NCI-H510A (cell line): ENCODE measurements at places on chromosomes 13 and 19.
A peak's percentile ranks its signal among the peaks of the same experiment; 100 is the strongest.

DNA sequence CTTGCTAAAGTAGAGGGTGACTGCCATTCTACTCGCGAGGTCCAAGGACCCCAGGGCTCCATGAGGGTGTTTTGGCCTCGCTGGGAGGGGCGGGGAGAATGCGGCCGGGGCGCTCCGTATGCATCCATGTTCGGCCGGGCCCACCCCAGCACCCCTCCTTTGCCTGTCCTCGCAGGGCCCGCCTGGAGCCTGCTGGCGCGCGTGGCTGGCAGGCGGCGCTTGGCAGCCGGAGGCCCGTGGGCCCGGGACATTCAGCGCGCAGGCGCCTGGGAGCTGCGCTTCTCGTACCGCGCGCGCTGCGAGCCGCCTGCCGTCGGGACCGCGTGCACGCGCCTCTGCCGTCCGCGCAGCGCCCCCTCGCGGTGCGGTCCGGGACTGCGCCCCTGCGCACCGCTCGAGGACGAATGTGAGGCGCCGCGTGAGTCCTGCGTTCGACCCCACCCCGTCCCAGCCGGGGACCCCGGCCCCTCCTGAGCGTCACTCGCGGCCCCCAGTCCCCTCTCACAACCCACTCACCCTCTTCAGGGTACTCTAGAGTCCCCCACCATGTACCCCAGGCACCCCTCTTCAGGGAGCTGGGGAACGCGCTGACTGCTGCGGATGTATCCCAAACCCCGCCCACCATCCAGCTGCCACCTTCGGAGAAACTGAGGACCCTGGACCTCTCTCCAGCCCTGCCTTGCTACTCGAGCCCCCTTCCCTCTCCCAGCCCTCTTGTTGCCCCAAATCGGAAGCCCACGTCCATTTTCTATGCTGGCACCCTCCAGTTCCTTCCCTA is 4.1 kb downstream of the DLL3 start:
- no peak for DNase-seq

- DNase-seq, result no peak
Observed at GRCh38 chr13:83672612-83673011, 209.7 kb downstream of the SLITRK1 start.

- DNase-seq, result peak; percentile 8
Observed at GRCh38 chr13:45511310-45512097, 46.8 kb downstream of the COG3 start.

GRCh38 chr13:76672420-76672819 is 213.8 kb downstream of the KCTD12 start:
- DNase-seq, result no peak

DNA sequence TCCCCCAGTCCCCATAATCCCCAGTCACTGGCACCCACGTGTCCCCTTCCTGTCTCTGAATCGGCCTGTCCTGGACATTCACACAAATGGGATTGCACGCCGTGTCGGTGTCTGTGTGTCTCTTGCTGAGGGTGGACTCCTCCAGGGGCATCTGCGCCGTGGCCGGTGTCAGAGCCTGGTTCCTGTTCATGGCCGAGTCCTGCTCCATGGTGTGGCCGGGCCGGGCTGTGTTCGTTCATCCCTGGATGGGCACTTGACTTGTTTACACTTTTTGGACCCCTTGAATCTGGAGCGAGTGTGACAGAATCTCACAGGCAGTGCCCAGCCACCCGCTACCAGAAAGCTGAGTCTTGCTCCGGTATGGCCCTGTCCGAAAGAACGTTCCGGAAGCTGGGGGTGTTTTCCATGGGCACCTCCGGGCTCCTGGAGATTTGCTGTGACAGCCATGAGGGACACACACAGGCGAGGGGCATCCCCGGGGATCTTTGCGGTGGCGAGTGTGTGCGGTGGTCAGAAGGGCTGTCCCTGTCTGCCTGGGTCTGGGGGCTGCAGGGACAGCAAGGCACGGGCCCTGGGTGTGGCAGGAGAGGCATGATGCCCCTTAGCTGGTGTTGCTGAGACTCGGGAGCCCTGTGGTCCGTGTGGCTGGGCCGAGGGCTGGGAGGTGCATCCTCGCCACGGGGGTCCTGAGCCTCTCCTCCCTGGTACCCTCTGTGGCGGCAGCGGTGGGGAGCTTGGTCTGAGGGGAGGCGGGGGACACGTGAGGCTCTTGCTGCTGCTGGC is 6.4 kb upstream of the MEX3D start:
- DNase-seq, result no peak

DNA sequence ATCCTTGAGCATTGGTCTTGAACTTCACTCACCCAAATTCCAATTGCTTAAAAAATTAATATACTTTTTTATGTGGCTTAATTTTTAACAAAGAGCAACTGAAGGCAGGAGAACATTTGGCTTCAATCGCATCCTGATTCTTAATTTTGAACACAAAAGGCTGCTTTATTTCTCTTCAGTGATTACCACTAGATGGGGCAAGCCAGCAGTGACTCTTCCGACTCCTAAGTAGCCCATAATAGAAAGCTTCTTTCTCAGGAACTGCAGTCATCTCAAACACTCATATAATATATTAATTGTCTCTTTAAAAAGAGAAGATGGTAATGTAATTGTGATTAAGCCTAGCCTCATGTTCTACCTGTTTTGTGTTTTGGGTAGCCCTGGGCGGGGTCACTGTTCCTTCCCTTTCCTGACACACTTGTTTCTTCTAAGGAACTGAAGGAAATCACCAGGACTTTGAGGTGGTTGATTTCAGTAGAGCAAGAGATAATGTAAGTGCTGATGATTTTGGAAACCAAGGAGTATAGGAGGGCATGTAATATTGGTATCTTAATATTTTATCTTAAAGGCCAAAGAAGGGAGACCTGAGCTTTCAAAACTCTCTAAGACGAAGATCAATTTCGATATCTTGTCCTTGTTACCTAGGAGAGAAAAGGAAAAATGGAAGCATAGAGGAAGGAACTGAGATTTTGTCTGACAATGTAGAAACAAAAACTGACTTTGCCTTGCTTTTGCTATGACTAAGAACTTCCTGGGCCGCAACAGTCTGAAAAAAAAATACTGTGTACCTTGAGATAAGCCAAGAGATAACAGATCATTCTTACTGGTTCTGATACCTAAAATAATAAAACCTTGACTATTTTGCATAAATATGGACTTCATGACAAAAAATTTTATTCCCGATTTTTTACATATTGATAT is 73.1 kb downstream of the TNFSF13B start:
- DNase-seq, result no peak

DNA sequence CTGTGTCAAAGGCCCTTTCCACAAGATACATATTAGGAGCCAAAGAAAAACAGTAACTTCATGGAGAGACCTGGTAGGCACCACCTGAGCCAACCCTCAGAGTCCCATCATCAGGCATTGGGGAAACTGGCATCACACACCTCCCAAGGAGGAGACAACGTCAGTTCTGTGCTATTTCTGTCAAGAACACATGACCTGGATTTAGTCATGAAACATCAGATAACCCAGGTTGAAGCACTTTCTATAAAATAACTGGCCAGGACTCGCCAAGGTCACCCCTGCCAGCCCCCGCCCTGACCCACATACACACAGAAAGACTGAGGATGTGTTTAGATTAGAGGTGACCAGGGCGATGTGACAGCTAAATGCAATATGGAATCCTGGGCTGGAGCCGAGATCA is 35.6 kb downstream of the COL4A1 start:
- DNase-seq, result no peak

DNA sequence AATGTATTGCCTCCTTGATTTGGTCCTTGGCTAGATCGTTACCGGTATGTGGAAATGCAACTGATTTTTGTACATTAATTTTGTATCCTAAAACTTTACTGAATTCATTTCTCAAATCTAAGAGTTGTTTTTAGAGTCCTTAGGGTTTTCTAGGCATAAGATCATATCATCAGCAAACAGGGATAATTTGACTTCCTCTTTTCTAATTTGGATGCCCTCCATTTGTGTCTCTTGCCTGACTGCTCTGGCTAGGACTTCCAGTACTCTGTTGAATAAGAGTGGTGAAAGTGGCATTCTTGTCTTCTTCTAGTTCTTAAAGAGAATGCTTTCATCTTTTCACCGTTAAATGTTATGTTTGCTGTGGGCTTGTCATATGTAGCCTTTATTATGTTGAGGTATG is 12.0 kb upstream of the CYP2A13 start:
- DNase-seq, result no peak

- no peak for DNase-seq
Observed at GRCh38 chr19:31102674-31103073, 246.6 kb downstream of the TSHZ3 start.

GRCh38 chr19:14555918-14556661 is 15.8 kb downstream of the NDUFB7 start:
- no peak for DNase-seq

DNA sequence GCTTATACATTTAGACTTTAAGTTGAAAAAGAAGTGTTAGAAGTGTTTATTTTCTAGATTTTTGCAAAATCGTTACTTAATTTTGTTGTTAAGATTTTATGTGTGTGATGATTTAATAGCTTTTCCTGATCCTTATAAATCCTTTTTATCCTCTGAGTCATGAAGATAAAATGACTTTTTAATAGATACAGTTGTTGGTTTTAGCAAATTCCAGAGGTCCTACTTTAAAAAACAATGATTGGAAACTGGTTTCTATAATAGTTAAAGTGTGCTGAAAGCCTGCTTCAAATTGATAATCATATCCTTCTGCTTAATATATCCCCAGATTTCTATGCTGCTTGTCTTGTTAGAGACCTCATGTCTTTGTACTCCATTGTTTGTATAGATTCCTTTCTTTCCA is 39.0 kb downstream of the RNASEH2B start:
- DNase-seq, result no peak

DNA sequence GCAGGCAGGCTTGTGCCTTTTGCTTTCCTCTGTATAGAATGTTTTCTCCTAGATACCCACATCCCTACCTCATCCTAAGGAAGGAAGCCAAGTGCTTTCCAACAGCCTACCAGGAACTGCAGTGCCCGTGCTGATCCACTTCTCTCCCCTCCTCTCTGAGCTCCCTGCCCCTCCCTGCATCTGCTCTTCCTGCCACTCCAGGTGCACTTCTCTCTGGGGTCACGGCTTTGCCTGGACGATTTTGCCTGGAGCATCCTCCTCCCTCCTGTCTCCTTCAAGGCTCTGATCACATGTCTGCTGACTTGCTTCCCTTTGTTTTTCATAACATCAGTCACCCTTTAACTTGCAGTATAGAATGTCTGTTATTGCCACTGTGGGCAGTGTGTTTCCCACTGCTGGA is 34.7 kb upstream of the IRS2 start:
- DNase-seq, result peak; percentile 66

DNA sequence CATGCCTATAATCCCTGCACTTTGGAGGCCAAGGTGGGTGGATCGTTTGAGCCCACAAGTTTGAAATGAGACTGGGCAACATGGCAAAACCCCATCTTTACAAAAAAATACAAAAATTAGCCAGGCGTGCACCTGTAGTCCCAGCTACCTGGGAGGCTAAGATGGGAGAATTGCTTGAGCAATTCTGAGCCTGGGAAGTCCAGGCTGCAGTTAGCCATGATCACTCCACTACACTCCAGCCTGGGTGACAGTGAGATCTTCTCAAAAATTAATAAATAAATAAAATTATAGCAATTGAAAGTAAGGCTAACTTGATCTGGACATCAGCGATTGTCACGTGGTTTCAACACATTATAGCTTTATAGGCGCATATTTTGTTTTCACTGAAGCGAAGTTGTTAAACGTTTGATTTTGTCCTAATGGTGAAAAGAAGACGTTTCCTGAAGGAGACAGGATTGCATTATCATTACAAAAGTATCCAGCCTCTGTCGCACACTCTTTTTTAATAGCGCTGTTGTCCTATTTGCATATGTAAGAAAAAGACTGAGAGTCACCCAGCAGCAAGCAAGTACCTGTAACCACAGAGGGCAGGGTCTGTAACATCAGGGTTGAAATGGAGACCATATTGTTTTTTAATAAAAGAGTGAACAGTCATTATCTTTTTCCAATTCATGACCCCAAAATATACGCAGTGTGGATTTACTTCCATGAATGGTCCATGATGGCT is 335.7 kb downstream of the DCT start:
- no peak for DNase-seq

DNA sequence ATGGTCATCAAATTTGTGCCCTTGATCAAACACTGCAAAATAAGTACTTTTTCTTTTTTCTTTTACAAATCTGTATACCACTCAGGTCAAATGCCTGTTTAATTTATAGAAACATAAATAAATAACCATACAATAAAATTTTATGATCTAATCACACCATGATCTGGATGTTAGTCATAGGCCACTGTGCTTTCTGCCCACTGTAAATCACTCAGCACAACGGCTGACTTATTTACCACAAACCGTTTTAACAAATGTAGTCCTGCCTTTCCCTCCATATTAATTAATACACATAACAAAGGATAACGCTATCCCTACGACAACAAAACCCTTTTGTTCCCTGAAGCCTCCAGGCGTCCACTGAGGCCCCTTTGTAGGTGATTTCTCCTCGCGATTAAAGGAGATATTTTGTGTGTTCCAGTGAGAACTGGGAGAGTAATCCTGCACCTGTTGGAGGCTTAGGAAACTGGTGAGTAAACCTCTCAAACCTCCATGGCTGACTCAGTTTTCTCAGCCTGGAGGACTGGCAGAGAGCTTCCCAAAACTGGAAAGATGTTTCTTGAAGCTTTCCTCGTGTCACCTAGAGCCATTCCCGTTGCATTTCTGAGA is 477.1 kb upstream of the SGCG start:
- DNase-seq, result no peak

DNA sequence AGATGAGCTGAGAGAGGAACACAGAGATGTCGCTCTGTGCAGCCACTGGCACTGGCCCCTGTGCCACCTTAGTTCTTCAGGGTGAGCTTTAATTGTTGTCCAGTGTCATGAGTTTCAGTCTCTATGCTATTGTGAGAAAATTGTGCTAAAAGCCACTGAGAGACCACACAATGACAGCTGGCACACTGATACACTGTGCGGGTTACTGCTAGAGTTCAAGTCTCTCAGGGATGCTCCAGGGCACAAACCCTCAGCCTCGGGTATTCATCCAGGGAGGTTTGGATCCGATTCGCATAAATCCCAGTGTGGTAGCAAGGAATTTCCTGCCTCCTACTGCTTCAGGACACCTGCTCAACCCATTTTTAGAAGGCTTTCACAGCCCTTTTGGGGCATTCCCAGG is 68.1 kb upstream of the EDNRB start:
- DNase-seq, result no peak

- no peak for DNase-seq
Observed at GRCh38 chr13:90793261-90793820, 554.1 kb upstream of the MIR17HG start.

GRCh38 chr19:463483-464207 is 2.8 kb upstream of the SHC2 start:
- no peak for DNase-seq

- DNase-seq, result no peak
Observed at GRCh38 chr13:44093607-44094564, 214.2 kb downstream of the LACC1 start.

GRCh38 chr19:9971166-9971897 is 35.0 kb upstream of the OLFM2 start:
- no peak for DNase-seq

GRCh38 chr19:18294467-18294864 is 13.0 kb upstream of the JUND start:
- peak; percentile 34 for DNase-seq
